Hindlimb muscle (tissue), 1 donor: ENCODE measurements at places on chromosomes 4 and X.

- no peak for DNase-seq
Measured at GRCh38 chrX:37781814-37782213, 2.0 kb downstream of the CYBB start.

DNA sequence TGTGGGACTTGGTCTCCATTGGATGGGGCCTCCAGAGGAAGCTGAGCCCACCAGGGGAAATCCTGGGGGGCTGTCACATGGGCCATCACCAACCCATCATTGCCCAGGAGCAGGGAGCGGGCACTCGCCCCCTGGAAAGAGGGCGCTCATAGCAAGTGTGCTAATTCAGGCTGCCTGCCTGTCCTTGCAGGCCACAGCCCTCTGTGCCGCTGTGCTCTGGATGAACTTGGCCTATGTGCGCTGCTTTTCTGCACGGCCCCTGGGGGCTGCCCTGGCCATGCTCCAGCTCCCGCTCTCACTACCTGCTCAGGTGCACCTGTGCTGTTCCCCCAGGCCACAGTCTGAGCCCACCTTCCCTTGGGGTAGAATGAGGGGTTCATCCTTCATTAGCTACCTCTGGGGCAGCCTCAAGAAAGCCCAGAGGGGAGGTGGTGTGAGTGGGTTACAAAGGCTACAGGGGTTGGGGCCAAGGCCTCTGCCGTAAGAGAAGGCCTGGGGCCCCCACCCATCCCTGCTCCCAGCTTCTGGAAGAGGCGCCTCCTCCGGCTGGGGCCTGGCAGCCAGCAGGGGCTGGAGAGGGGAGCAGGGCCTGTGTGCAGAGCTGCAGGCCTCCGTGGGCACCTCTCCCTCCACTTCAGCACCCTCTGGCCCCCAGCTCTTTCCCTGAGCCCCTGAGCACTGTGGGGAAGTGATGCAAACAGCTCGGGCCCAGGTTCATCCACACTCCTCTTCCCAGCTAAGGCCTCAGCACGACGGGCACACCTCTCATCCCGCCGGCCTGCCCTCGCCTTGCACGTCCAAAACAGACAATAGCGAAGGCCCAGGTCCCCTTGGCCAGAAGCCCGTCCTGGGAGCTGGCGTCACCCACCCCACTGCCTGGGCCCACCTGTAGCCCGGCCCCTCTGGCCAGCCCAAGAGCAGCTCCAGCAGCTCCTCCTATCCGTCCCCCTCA is 8.9 kb downstream of the CFAP99 start:
- no peak for DNase-seq

DNA sequence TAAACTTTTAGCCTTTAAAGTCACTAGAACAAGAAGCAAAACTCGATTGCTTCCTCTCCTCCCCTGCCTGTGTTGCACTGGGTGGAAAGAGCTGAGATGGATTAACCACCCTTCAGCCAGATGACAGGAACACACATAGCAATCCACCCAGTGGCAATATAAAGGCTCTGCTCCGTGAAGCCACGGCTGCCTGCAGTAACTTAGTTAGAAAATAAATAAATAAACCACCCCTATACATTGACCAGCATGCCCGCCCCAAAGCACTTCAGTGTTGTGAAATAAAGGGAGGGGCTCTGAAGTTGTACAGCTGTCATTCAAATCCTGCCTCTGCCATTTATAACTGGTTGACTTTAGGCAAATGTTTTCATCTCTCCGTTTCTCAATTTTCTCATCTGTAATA is 217.1 kb upstream of the LDB2 start:
- DNase-seq, result no peak

GRCh38 chr4:75513526-75514130 is 575 bp downstream of the RCHY1 start:
- peak; percentile 21 for DNase-seq

- DNase-seq, result peak; percentile 19
Measured at GRCh38 chrX:41561045-41561444, 113.9 kb downstream of the NYX start.

DNA sequence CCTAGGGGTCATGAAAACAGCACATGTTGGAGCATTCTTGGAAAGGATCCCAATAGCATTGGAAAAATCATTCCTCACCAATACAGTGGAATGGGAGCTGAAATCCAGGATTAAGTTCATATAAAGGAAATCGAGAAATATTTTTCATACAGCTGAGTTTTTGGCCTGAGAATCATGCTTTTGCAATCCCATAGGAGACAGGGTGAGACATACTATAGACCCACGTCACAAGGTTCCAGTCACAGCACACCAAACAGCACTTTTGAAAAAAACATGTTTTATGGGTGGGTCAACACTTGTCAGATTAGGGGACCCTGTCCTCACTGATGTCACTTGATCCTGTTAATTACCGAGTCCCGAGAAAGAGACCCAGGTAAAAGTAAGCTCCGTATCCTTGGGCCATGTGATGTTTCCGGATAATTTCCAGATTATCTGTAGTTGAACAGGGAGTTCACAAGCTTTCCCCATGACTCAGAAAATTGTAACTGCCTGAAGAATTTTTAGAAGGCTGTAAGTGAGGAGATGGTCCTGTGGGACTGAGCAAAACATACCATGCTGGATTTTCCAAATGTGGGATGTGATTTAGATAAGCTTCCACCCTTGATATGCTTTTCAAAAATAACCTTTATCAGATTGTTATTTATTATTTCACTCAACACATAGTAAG is 80.9 kb upstream of the TLR3 start:
- DNase-seq, result no peak

DNA sequence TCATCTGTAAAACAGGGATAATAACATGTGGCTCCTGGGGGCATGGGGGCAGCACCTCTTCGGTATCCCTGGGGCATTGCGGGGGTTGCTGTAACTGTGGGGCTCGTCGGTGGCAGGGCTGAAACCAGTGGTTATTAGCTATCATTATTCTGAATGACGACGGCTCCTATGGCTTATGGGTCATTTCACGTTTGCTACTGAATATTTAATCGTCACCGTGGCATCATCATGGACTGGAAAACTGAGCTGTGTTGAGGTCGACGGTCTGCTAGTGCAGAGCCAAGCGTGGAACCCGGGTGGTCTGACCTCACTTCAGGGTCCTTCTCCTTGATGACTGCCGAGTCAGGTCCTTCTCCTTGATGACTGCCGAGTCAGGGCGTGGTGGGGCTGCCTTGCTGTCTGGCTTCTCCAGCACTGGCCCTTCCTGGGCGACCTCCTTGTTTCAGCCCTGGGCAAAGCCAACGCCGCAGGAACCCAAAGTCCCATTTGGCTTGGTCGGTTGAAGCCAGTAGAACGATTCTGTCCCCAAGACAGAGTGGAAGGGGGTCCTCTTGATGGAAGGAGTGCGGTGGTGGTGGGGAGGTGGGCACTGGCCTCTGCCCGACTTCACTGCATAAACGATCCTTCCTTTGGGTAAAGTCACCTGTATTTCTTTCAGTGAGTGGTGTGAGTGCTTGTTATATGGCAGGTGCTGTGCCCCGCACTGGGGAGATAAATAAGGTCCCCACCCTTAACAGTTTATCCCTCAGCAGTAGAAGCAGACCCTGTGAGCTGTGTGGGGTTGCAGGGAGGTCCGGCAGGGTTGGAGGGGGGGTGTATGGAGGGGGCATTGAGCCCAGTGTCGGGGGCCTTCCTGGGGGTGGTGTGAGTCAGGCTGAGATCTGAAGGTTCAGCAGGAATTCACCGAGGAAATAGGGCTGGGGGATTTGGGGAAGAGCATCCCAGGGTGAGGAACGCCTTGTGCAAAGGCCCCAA is 40.8 kb downstream of the PSAPL1 start:
- DNase-seq, result no peak
